ENCODE measurements at places on chromosomes 5 and 9.

- DNase-seq: no peak
These were observed 602.6 kb downstream of the CDH12 start for GRCh38 chr5:22250528-22250927.

DNA sequence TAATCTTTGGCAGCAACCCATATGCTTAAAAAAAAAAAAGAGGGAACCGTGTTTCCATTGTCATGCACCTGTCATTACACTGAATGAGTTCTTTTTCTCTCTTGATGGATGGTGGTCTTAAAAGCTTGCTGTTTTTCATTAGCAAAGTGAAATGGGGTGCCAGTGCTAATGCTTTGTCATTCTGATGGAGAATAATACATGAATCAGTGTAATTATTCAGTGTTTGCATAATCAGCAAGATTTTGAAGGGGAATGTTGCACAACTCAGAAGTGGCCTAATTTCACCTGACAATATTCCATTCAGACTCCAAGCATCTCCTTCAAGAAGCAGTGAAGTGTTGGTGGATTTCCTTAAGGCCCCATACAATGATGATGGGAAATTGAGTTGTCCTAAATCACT lies 38.1 kb downstream of the MAP1B start:
- peak; percentile 26 for DNase-seq

DNA sequence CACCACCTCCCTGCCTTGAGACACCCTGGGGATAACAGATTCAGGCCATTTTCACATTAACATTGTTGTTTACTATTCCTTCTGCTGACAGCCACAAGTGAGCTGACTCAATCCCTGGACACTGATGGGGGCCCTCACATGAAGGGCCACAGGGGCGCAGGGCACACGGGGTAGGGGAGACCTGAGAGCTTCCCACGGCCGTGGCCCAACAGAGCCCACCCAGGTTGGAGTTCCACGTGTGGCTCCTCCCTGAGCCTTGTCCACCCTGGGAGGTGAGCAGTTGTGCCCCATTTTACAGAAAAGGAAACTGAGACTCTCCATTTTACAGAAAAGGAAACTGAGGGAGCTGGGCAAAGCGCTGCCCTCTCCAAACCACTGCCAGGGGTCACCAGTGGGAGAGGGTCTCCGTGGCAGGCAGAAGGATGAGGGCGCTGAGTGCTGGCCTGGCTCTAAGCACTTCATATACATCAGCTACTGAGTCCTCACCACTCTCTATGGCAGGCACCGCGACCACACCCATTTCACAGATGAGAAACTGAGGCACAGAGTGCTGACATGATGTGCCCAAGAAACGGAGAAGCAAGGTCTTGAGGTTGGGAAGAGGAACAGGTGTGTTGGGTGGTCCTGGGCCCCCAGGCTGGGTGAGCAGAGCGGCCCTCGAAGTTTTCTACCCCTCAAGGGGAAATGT lies 2.3 kb downstream of the NINJ1 start:
- no peak for DNase-seq

- DNase-seq: no peak
These were observed 200.2 kb downstream of the SLIT3 start for GRCh38 chr5:169100735-169101075.

GRCh38 chr5:58362135-58362534 lies 97.8 kb downstream of the PLK2 start:
- no peak for DNase-seq

GRCh38 chr5:174482607-174483024 lies 241.8 kb upstream of the MSX2 start:
- DNase-seq: peak; percentile 60

DNA sequence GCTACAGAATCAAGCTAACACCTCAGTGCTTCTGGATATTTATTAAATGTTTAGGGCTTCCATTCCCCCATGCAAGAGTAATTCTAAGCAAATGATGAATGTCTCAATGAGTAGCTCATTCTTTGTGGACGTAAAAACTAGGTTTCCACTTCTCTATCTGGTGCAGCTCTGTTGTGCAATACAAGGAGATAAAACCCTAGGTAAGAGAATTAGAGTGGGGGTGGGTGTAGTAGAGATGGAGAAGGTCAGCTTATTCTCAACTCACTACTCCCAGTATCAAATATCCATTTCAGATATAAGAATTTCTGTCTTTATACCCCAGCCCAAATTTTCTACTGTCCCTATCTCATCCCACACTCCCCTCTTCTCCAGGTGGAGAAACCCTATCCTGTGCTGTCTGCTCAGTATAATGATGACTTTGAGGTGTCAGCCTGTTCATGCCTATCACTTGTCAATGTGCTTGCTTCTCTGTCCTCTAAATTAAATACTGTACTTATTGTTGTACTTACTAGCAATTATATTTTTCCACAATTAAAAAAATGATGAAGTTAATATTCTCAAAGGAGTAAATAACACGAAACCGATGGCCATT lies 4.3 kb upstream of the FYB1 start:
- DNase-seq: no peak
